SW 1271 (cell line): ENCODE measurements at places on chromosomes 7 and 10.

GRCh38 chr10:117684672-117685211, 142.2 kb downstream of the EMX2 start:
- DNase-seq, result no peak

GRCh38 chr10:100745882-100746783, 751 bp downstream of the PAX2 start:
- no peak for DNase-seq

- DNase-seq, result no peak
These were observed 196.7 kb upstream of the TBX20 start for GRCh38 chr7:35450456-35451214.

- DNase-seq, result no peak
These were observed 98.5 kb downstream of the CARD11 start for GRCh38 chr7:2945171-2945570.

- DNase-seq, result no peak
These were observed 9.3 kb downstream of the DAGLB start for GRCh38 chr7:6438427-6438826.

- DNase-seq, result no peak
These were observed 760 bp downstream of the CBX3 start for GRCh38 chr7:26202019-26202990.

DNA sequence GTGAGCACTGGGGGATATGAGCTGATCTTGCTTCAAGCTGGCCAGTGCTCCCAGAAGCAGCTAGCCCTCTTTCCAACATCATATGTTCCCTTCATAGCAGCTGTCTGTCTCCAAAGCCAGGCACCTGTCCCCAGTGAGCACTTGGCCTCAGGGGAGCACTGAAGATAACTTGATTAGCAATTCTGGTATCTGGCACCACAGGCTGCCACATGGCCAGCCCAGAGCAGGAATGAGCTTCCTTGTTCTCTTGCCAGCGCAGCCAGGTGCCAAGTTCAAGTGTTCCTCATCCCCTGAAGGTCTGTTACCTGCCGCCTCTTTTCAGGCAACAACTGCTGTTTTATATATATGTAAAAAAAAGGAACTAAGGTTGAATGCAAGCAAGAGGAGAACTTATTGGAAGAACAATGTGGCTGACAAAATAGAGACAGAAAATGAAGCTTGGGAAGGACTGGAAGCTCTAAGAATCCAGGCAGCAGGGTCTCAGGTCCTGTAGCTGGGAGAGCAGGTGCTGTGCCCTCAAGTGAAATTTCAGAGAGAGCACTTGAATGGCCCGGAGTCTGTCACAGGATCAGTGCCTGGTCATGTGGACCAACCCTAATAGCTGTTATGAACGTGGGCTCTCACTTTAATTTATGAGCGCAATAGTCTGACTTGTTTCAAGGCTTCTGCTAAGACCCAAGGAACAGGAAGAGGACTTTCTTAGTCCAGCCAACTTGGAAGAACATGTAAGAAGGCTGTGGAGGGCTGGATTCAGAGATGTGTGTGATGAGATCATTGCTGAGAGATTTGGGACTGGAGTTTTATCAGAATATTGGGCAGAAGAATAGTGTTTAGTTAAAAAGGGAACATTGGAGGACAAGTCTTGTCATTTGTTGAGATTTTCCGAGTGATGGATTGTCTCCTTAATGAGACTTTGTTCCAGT, 267.2 kb downstream of the GLRX3 start:
- no peak for DNase-seq

- DNase-seq, result no peak
These were observed 91.3 kb upstream of the KCTD7 start for GRCh38 chr7:66537380-66537779.

DNA sequence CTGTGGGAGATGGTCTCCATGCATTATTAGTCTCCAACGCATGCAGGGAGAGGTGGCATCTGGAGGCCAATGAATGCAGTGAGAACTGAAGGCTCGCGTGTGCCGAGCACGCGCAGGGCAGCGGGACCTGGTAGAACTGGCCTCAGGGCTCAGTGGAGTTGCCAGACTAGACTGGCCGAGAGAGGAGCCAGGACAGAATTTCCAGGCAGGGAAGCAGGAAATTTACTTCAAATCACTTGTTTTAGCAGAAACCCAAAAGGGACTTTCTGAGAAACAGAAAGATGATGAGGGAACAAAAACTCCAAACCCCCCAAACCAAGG, 311.0 kb upstream of the IMMP2L start:
- DNase-seq, result no peak

GRCh38 chr10:43944381-43945093, 295.9 kb upstream of the ZNF32 start:
- no peak for DNase-seq

DNA sequence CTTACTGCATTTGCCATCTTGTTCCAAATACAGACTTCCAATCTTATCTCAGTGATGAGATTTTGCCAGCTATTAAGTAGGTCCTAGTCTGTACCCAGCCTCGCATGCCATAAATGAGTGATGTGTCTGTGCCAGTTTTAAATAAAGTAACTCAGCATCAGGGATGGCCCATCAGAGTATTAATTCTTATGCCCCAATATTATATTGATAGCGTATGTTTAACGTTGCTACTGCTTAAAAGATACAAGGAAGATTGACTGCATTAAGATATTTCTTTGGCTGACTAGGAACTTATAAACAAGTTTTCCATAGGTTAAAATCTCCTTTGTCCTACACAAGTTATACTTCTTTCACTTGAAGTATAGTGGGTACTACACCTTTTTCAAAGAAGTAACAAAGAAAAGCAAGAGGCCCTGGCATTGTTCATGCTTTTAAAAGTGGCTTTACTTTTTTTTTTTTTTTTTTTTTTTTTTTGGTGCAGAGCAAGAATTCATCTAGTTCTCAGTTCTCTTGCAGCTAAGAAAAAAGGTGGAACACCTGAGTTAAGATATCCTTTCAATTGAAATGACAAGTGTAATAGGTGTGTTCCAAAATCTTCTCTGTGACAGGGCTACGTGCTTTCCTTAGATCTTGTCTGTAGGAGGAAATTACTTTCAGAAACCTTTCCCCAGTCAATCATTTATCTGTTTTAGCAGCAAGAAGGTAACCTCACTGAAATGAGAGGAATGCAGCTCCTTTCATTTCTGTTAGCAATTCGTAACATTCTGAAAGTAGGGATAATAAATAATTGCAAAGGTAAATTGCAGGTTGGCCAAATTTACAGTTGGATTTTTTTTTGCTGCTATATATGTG, 245.0 kb downstream of the CELF2 start:
- DNase-seq, result no peak

- no peak for DNase-seq
These were observed 172.8 kb downstream of the TRIL start for GRCh38 chr7:28785041-28785995.

DNA sequence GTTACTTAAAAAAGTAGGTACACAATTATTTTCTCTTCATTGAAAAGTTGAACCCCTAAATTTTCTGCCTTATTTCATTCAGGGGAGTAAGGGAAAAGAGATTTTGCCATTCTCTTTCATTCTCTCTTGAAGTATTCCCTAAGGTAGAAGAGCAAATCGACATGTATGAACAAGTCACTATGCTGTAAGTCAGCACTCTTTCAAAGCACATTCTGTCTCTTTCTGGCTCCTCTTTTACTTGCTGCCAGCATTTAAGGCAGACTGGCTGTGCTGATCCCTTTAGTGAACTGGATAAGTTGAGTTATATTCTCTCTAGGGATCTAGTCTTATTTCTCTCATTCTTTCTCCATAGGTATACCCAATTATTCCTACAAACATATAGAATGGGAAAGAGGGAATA, 222.3 kb upstream of the ZWINT start:
- no peak for DNase-seq

DNA sequence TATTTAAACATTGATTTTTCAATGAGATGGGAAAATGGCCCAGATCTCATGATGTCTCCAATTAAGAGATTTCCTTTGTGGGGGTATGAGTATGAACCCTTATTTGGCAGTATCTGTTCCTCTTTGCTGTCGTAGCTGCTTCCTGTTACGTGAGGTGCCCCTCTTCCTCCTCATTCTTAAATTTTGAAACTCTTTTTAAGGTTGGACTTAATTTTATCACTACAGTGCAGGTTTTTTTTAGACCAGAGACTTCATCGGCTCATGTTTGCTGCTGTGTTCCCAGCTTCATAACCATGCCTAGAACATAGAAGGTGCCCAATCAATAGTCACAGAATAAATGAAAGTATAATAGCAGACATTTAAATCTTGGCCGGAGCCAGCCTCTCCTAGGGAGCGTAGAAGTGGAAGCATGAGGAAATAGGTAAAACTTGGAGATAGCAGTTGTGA, 2.4 kb downstream of the MIOS start:
- DNase-seq, result no peak

DNA sequence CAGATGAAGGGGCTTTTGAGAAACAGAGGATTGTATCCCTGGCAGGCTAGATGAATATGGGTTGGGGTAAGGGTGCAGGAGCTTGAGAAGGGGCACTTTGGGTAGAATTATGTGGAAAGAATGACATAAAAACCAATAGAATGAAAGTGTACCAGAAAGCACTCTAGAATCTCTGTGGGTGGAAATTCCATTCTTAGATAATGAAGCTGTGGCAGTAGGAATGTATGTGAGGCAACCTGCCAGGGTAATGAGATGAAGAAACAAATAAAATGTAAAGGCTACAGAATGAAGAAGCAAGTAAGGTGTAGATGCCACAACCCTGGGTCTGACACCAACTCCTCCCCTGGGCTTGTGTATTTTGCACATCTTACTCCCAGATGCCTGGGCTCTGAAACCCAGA, 16.8 kb downstream of the NOBOX start:
- DNase-seq, result no peak
